Activated CD4-positive, alpha-beta T cell treated with anti-CD3 and anti-CD28 coated beads, Interleukin-2, amount 10 ng/mL, durations not matched to agents 7 days and 5 days (primary cell): ENCODE measurements at places on chromosomes 11 and 22. TPM values are rescaled to one million over a fixed set of nuclear protein-coding genes. Genes with fewer than 3 reads are reported as not detected.

KIAA1671 gene
- total RNA-seq = 25.4 TPM

DNA sequence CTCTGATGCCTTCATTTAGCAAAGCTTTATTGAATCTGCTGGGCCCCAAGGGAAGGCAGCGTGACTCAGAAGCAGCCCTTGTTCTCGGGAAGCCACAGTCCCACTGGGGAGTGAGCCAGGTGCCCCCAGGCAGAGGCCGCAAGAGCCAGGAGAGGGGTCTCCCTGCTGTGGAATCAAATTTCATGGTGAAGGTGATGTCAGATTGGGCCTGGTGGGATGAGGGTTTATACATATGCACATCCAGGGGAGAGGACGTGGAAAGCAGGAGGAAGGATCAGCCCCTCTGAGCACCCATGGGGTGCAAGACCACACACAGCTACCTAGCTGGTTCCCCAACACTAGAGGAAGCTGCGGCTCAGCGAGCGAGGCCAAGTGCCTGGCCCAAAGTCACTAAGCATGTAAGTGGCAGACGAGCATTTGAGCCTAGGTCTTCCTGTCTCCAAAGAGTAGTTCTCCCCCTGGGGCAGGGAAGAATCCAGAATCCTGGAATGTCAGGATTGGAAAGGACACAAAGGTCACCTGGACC lies 2.0 kb downstream of the SYNGR1 start:
- H3K27ac ChIP-seq = peak overlapping the region; percentile 4
- H3K27me3 ChIP-seq = peaks cover 27% of the 10 kb centered on the region
- no peak for DNase-seq
- H3K4me3 ChIP-seq = no peak overlapping the region
- H3K4me1 ChIP-seq = peaks cover 14% of the 10 kb centered on the region

DNA sequence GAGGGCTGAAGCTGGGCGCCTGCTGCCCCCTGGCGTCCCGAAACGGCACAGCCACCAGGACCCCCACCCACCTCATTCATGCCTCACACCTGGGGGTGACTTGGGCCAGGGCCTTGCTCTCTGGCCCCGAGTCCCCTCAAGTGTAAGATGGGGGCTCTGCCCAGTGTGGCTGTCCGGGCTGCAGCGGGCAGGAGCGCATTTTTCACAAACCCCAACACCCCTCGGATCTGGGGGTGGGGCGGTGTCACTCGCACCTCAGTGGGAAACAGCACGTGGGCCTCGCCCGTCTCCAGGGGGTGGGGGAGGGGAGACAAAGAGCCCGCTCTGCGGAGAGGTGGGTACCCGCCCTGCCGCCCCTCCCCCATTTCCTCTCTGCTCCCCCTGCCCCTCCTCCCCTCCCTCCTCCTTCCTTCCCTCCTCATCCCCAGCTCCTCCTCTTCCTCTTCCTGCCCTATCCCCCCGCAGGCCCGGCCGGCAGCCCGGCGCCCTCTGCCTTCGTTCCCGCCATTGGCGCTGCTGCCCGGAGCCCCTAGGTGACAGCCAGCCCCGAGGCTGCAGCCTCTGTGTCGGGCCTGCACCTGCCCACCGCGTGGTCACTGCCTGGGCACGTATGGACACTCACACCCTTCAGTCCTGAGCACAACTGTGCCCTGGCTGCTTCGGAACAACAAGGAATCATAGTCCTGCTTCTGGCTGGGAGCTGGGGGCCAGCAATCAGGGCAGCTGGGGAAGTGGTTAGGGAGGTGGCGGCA lies 6.8 kb upstream of the CDKN1C start:
- H3K27ac ChIP-seq = peak overlapping the region; percentile 85
- H3K27me3 ChIP-seq = peaks cover under 1% of the 10 kb centered on the region
- peak; percentile 84 for DNase-seq

DNA sequence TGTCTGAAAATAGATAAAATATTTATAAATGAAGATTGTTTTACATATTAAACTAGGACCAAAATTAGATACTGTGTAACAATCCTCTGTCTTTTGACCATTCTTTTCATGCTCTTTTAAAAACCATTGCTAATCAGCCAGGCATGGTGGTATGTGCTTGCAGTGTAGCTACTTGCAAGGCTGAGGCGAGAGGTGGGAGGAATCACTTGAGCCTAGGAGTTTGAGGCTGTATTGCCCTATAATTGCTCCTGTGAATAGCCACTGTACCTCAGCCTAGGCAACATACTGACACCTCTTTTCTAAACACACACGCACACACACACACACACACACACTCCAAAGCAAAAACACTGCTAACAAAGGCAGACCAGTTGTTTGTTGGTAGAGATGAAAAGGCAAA lies 259.2 kb downstream of the JRKL start:
- H3K27me3 ChIP-seq = no peaks in the 10 kb centered on the region
- no peak overlapping the region for H3K27ac ChIP-seq
- no peaks in the 10 kb centered on the region for H3K4me1 ChIP-seq
- DNase-seq = no peak
- H3K4me3 ChIP-seq = no peak overlapping the region
- H3K36me3 ChIP-seq = no peaks in the 10 kb centered on the region

DNA sequence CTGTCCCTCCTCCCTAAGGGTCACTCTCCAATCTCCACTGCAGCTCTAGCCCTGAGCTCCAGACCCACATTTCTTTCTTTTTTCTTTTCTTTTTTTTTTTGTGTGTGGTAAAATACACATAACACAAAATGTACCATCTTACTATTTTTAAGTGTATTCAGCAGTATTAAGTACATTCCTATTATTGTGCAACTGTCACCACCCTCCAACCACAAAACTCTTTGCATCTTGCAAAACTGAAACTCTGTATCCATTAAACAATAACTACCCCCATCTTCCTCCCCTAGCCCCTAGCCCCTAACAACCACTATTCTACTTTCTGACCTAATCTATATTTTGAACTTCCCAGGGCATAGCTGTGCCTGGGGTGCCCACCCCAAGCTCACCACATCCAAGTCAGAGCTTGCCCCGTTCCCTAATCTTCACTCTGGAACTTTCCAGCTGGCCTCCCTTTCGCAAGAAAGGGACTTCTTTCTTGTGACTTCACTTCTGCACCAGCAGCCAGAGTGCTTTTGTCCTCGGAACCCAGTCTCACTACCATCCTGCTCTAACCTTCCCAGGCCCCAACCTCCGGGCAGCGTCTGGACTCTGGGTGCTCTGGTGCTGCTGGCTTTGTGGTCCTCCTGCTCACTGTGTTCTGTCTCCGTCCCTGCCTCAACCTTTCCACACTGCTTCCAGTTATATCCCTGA lies 30.7 kb downstream of the PARVG start:
- peaks cover 2% of the 10 kb centered on the region for H3K27me3 ChIP-seq
- DNase-seq = no peak
- peaks cover 14% of the 10 kb centered on the region for H3K4me1 ChIP-seq
- H3K36me3 ChIP-seq = peaks cover 11% of the 10 kb centered on the region

GRCh38 chr22:46507451-46508425 lies 29.7 kb downstream of the CELSR1 start:
- H3K4me1 ChIP-seq = no peaks in the 10 kb centered on the region
- no peak for DNase-seq
- H3K4me3 ChIP-seq = no peak overlapping the region

DNA sequence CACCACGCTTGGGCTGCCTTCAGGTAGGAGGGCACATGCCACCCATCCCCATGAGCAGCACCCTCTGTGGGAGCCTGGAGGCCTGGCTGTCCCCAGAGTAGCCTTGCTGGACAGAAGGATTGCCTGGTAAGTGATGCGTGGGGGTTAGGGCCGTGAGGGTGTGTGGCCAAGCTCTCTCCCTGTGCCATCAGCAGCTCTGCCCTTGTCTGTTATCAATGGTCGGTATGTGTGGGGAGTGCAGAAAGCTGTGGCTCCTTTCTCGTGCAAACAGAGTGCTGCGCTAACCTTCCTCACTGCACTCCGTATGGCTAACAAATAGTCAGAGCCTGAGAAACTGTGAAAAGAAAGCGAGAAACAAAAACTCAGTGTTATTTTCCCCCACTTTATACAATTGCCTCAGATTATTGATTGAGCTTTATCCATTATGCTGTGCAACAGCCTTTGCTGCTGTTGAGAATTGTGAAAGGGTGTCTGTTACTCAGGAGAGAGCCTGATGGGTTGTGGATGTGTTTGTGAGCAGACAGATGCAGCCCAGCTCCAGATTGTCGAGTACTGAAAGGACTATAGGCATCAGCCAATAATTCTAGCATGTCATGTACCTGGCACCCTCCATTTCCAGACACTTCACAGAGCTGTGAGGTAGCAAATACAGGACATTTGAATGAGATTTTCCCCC lies 432.2 kb downstream of the NTM start:
- H3K27me3 ChIP-seq = no peaks in the 10 kb centered on the region
- no peaks in the 10 kb centered on the region for H3K4me1 ChIP-seq
- no peak overlapping the region for H3K27ac ChIP-seq
- no peak overlapping the region for H3K4me3 ChIP-seq

DNA sequence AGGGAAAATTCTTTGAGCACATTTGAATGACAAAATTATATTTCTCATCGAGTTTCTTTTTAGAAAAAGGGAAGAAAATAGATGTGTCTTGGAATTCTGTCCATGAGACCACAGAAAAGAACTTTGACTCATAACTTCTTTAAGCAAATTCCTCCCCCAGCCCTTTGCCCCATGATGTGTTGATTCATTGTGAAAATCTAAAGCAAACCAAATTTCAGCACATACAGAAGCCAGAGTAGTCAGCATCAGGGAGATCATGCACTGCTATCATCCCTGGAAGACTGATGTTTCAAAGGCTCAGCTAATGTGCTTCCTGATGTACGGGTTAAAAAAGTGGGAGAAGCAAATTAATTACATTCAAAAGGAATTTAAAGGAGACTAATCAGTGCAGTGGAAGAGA lies 159.7 kb downstream of the FAT3 start:
- no peaks in the 10 kb centered on the region for H3K27me3 ChIP-seq
- H3K4me3 ChIP-seq = no peak overlapping the region
- DNase-seq = no peak
- H3K4me1 ChIP-seq = no peaks in the 10 kb centered on the region

DNA sequence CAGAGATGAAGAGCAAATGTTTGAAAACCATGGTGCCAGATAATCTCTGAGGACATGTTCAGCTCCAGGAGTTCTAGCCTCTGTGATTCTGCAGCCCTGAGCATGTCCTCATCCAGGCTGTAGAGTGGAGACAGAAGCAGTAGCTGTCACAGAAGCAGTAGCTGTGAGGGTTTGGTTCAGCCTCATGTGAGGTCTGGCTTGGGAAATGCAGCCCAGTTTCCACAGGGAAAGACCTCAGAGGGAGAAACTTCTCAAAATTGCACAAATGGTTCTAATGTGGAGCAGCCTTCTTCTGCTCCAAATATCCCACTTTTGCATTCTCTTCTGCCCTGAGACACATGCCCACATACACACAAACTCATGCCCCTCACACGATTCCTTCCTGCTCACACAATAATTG lies 48.4 kb downstream of the DBX1 start:
- no peak overlapping the region for H3K4me3 ChIP-seq
- H3K27me3 ChIP-seq = no peaks in the 10 kb centered on the region
- H3K27ac ChIP-seq = no peak overlapping the region
- no peaks in the 10 kb centered on the region for H3K36me3 ChIP-seq

DNA sequence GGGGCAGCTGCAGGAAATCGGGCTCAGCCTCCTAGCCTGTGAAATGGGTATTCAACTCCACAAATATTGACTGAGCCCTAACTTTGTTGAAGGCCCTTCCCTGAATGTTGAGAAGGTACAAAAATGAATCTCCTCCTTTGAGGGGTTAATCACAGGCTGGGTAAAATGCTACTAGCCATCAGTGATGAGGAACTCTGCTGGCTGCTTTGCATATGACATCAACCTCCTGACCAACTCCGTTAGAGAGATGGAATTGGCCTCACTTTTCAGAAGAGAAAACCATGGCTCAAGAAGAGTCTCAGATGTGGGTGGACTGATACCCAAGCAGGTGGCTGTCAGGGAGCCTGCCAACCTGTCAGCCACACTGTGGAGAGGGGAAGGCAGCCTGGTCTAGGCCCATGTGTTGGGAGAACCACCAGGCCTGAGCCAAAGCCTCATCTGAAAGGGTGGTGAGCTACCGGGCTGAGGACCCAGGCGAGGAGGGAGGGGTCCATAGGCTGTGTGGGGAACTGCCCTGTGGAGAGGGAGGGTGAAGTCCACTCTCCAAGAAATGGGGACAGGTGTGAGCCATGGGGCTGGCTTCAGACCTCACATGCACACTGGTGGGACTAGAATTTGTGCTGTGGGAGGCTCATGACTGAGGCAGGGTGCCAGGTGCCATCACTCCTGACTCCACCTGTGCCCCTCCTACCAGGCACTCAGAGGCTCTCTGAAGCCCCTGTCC lies 11.8 kb downstream of the CDCA5 start:
- no peak overlapping the region for H3K4me3 ChIP-seq
- peaks cover 7% of the 10 kb centered on the region for H3K36me3 ChIP-seq
- no peak for DNase-seq

GRCh38 chr22:48407256-48407955 lies 1420.3 kb downstream of the BRD1 start:
- no peak overlapping the region for H3K27ac ChIP-seq
- no peaks in the 10 kb centered on the region for H3K27me3 ChIP-seq
- H3K4me3 ChIP-seq = no peak overlapping the region

DNA sequence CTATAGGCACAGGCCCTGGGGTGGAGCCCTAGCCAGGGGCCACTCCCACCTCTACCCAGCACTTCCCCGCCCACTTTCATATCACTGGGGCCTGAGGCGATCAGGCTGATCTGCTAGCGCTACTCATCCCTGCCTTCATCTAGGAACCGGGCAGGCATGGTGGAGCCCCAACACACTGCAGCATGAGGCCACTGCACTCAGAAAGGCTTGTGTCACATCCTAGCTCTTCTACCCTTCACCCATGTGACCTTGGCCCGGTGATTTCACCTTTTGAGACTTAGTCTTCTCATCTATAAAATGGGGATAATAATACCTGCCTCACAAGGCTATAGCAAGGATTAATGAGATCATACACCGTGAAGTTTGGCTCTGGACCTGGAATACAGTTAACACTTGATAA lies 18.1 kb upstream of the GDPD5 start:
- H3K4me3 ChIP-seq = no peak overlapping the region
- H3K36me3 ChIP-seq = no peaks in the 10 kb centered on the region
- no peak overlapping the region for H3K27ac ChIP-seq
- H3K27me3 ChIP-seq = peaks cover 2% of the 10 kb centered on the region

- H3K4me3 ChIP-seq = no peak overlapping the region
- H3K4me1 ChIP-seq = no peaks in the 10 kb centered on the region
- no peaks in the 10 kb centered on the region for H3K36me3 ChIP-seq
- H3K27ac ChIP-seq = no peak overlapping the region
- H3K27me3 ChIP-seq = no peaks in the 10 kb centered on the region
Observed at GRCh38 chr22:32818446-32819115, 17.1 kb downstream of the TIMP3 start.

GRCh38 chr22:43289531-43289963 lies 53.6 kb downstream of the SCUBE1 start:
- no peaks in the 10 kb centered on the region for H3K27me3 ChIP-seq
- H3K36me3 ChIP-seq = no peaks in the 10 kb centered on the region
- no peak for DNase-seq
- peak overlapping the region; percentile 69 for H3K27ac ChIP-seq
- peaks cover 9% of the 10 kb centered on the region for H3K4me1 ChIP-seq
- H3K4me3 ChIP-seq = no peak overlapping the region

DNA sequence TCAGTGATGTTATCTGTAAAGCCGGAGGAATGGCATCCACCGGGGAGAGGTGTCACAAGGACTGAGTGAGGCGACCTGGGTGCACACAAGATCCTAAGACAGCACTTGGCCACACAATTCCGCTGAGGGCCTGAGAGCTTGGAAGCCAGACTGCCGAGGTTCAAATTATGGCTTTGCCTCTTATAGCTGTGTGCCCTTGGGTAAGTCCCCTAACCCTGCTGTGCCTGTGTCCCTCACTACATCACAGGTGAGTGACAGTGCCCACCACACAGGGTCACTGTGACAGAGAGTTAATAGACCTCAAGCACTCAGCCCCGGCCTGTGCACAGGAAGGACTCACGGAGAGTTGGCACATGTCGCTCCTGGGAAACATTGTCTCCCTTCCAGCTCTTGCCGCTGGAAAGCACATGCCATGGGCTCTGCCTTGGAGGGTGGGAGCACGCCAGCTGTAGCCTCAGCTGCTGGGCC lies 592 bp downstream of the RHOD start:
- no peaks in the 10 kb centered on the region for H3K36me3 ChIP-seq
- no peak overlapping the region for H3K4me3 ChIP-seq
- H3K27ac ChIP-seq = no peak overlapping the region
- DNase-seq = no peak
- H3K27me3 ChIP-seq = peaks cover 10% of the 10 kb centered on the region
